ENCODE measurements at places on chromosomes 7 and 10.

DNA sequence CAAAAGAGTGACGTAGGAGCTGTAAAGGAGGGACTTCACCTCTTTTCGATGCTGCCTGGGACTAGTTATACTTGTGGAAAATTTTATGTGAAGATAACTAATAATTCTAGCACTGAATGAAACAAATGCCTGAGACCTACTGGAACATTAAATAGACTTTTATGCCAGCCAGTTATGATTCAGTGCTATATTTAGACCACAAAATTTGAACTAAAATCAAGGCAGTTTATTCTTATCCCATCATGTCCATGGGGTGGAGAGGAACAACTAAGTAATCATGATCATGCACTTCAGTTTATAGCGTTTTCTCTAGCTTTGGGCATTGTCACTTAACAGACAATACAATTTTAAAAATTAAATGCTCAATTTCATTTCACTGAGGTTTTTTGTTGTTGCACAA, 76.7 kb downstream of the ZEB1 start:
- no peak for DNase-seq

DNA sequence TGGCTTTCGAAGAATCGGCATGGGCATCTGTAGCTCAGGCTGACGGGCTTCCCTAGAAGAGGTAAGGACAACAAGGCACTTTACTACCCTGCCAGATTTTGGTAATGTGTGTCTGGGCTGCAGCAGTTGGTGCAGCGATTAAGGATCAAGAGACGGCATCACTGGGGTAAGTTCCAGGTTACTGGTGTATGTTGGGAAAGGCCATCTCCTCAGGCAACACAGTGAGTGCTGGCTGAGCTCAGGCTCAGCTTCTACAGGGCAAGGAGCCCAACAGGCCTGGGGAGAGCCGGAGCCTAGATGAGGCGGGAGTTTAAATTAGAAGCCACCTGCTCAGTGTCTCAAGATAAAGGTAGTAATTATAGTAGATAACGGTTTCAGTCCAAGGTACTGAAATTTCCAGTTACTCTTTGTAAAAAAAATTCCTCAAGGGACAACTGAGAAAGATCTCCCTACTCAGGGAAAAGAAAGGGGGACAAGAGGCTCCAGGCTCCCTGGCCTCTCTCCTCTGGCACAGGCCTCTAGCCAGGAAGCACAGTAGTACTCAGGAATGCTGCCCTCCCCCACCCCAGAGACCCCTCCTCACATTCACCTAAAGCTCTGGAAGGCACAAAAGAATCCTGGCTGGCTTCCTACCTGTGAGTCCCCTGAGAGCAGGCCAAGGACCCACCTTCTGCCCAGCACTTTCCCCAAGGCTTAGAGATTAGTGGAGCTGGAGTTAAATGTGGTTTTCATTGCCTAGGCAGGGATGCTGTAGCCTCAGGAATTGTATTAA, 3.9 kb downstream of the CXCL12 start:
- no peak for DNase-seq

GRCh38 chr7:99032928-99033327, 111.0 kb downstream of the SMURF1 start:
- DNase-seq: no peak

GRCh38 chr10:78202386-78202785, 168.7 kb downstream of the RPS24 start:
- no peak for DNase-seq

DNA sequence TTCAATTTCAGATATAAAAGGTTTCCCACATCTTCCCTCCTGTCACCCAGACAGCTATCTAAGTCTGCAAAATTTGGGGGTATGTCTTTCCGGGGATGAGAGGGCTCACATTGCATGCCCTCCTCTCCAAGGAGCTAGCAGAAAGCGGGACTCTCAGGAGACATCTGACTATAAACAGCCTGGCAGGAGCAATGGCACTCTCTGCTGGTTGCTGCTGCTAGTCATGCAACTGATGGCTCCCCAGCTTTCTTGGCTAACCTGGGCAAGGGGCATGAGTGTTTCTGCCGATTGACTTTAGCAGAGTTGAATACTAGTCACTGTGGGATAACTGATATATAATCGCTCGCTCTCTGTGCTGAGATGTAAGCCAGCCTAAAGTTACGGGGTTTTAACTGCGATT, 12.0 kb downstream of the TBX20 start:
- no peak for DNase-seq

DNA sequence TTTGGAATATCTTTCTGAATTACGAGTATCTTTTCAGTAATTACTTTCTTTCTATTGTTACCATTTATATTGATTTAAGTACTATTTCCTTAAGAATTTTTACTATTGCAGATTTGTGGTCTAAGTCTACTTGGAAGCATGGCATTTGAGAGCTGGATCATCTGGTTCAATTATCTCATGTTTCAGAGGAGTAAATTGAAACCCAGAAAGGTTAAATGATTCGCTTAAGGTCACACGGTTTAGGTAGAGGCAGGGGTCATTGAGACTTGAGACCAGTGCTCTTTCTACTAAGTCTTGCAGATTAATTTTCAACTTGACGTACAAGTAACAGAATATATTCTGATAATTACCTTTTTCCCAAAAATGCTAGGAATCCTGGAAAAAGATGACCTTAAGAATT, 109.2 kb upstream of the GLCCI1 start:
- DNase-seq: no peak

DNA sequence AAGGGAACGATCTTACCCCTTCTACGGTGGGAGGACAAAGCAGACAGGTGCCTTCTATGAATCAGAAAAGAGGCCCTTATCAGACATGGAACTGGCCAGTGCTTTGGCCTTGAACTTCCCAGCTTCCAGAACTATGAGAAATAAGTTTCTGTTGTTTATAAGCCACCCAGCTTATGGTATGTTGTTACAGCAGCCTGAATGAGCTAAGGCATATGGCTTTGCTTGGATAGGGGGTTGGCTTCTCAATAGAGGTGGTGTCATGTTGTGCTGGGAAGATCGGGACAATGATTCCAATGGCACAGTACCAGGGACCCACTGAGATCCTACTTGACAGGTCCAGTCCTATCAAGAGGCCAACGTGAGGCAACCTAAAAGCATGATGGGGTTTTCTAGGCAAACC, 183.4 kb upstream of the BMPER start:
- DNase-seq: no peak

GRCh38 chr7:42739638-42740037, 172.2 kb downstream of the C7orf25 start:
- no peak for DNase-seq

DNA sequence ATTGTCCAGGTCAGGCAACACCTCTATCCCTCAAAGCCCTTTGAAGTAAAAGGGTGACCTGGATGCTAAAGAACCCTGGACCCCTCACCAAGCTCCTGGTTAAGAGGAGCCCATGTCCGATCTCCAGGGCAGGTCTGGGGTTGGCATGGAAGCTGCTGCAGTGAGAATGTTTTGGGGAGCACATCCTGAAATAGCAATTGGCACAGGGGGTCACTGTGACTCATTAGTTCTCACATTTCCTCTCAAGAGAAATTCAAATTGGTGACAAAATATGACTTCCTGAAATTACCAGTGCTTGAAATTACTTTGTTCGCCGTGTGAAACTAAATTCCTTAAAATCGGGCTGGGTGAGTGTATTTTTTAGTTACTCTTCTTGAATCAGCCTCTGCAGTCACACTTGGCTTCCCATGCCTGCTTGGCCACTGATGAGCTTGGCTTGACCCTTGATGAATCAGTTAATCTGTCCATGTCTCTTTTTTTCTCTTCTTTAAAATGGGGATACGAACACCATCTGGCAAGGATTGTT, 18.8 kb upstream of the ARHGAP22 start:
- no peak for DNase-seq

GRCh38 chr7:155506854-155507337, 39.5 kb downstream of the CNPY1 start:
- DNase-seq: peak; percentile 62

GRCh38 chr7:25407053-25407452, 178.8 kb upstream of the NPVF start:
- DNase-seq: no peak

DNA sequence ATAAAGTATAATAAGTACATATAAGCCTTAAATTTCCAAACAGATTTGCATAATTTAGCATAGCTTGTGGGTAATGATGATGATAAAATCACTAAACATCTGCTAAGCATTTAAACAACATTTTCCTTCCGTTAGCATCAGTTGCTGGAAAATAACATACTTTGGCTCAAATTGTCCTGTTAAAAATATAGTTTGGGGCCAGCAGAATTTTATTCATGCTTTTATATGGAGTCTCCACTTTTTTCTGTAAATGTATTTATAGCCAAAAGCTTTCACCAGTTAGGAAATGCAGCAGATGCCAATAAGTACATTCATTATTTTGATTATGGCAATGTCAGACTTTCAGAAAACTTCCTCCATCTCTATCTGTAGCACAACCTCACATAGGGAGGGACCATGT, 107.2 kb downstream of the CNTNAP2 start:
- DNase-seq: no peak

GRCh38 chr10:14884082-14884481, 5.4 kb downstream of the SUV39H2 start:
- DNase-seq: no peak

Measured in glutamatergic neuron (in vitro differentiated cells).